ENCODE measurements at places on chromosomes 3 and 15.

DNA sequence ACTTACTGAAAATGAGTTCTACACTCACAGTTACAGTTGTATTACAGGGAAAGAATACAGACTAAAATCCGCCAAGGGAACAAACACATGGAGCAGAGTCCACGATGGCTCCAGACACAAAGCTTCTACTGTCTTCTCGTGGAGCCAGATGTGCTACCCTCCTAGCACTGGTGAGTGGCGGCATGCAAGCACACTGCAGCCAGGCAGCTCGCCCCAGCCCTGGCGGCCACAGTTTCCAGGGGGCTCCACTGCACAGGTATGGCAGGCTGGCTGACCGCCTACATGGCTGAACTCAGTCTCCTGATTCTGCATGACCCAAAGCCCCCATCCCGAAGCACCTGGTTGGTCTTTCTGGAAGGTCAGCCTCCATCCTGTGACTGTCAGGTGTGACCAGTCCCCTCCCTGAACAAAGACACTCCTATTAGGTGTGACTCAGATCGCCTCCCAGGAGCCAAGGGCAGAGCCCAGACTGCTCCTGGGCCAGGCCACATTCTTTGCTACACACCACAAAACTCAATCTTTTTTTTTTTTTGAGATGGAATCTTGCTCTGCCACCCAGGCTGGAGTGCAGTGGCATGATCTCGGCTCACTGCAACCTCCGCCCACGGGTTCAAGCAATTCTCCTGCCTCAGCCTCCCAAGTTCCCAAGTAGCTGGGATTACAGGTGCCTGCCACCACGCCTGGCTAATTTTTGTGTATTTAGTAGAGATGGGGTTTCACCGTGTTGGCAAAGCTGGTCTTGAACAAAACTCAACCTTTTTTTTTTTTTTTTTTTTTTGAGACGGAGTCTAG is 51.5 kb downstream of the CFAP92 start:
- DNase-seq = no peak

DNA sequence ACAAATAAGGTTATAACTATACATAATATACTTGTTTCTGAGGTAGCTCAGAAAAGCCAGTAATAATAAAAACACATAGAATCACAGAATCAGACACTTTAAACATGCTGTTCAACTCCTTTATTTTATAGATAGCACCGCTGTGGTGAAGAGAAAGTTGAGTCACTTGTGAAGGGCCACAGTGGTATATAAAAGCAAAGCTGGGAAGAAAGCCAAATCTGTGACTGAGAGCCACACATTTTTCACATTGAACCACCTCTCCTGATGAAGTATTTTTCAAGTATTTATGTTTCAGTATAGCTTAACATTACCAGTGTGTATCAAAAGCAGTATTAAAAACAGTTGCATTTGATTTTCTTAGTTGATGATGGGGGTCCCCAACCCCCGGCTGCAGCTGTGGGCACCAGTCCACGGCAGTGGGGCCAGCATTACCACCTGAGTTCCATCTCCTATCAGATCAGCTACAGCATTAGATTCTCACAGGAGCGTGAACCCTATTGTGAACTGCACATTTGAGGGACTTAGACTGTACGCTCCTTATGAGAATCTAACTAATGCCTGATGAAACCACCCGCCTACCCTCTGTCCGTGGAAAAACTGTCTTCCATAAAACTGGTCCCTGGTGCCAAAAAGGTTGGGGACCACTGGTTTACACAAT is 46.2 kb downstream of the TBL1XR1 start:
- DNase-seq = peak; percentile 92

DNA sequence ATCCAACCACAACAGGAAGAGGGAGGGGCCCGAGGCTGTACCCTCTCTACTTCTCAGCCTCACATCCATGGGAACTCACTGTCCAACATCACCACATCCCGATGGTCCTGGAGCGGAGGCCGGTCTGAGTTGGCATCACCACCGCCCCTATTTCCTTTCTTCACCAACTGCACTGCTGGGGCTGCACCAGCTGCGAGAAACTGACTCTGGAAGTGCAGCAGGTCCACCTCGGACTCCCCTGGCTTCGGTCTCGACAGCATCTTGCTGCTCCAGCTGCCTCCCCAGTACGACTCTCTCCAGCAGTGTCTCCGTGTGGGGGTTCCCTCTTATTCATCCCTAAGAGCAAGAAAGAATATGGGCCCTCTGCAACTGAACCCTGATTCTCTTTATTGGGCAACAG is 7.2 kb downstream of the RPAP1 start:
- DNase-seq = no peak

DNA sequence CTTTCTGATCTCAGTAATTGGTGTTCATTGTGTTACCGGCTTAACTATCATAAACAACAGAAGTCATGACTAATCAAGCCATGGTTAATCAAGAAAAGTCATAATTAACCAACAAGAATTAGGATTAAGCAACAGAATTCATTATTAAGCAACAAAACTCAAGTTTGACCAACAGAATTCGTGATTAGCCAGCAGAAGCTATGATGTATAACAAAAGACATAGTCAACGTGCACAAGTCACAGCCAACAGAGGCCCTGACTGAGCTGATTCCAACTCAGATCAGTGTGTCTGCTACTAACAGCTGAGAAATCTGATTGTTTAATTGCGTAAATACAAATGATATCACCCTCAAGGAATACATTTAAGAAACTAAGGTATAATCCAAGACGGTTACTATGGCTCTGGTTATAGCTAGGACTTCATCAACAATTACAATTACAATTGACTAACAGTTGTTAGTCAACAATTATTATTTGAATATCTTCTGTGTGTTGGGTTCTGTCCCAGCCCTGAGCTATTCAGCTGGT is 67.7 kb downstream of the RARB start:
- no peak for DNase-seq

- peak; percentile 63 for DNase-seq
Observed at GRCh38 chr3:17643691-17644090, 98.7 kb downstream of the TBC1D5 start.

- DNase-seq = peak; percentile 29
Observed at GRCh38 chr3:117962750-117963149, 1071.9 kb downstream of the IGSF11 start.

GRCh38 chr15:82114660-82115059 is 68.8 kb upstream of the MEX3B start:
- no peak for DNase-seq

DNA sequence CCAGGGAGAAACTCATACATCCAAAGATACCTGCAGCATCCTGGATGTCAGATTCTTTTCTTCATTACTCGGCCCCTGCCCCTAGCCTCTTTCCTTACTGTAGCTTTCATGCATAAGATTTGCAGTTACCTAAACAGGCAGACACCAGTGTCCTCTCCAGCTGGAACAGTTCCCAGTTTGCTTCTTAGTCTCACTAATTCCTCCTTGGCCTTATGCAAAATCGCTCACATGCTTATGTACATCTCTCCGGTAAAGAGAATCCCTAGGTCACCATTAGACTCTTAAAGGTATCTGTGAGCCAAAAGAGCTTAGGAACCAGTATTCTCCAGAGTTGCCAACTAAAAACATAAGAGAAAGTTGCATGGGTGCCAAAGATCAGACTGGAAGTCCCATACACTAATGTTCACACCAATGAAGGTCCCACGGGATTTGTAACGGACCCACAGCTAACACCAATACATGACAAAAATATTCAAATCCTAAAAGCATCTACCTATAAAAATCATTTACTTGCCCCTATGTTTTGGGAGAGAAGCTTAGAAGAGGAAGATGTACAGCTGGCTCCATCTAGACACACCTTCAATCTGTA is 66.6 kb downstream of the CBLB start:
- DNase-seq = no peak

GRCh38 chr3:17664923-17665322 is 77.5 kb downstream of the TBC1D5 start:
- no peak for DNase-seq
